ENCODE measurements at places on chromosomes 5 and 9.
A peak's percentile ranks its signal among the peaks of the same experiment; 100 is the strongest.

DNA sequence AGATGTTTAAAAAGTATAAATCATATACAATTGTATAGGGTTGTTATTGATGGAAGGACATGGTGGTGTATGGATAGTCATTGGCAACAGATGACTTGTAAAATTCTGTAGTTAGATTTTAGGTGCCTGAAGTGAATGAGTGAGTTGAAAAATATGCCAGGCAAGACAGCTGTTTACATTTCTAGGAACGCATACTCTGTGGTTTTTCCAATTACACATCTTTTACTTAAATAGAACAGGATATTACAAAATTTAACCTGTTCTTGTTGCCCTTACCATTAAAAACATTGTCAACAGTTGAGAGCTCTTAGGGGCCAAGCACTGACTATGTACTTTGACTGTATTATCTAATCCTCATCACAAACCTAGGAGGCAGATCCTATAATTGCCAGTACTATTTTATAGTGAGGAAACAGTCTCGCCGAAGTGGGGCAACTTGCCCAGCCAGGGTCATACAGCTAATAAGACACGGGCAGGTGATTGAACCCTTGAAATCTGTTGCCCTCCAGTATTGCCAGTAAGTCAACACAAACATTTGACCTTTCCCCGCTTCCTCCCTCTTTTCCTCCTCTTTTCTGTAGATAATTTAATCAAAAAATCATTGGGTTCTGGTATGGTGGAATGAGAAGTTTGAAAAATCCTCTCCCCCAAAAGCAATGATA is 88.6 kb downstream of the MACROH2A1 start:
- no peak for DNase-seq

- no peak for DNase-seq
These were observed 48.7 kb downstream of the FBXW11 start for GRCh38 chr5:171957591-171958251.

GRCh38 chr5:171945066-171945465 is 61.4 kb downstream of the FBXW11 start:
- no peak for DNase-seq

DNA sequence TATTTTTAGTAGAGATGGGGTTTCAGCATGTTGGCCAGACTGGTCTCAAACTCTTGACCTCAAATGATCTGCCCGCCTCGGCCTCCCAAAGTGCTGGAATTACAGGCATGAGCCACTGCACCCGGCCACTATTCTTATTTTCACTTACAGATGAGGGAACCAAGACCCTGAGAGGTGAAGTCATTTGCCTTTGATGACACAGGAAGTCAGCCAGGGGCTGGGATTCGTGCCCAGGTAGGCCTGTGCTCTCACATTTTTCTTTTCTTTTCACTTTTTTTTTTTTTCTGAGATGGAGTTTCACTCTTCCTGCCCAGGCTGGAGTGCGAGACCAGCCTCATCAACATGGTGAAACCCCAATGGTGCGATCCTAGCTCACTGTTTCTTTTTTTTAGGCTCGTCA is 22.2 kb downstream of the ENG start:
- no peak for DNase-seq

- no peak for DNase-seq
These were observed 6.3 kb upstream of the HAPLN1 start for GRCh38 chr5:83726912-83727311.

- no peak for DNase-seq
These were observed 117.2 kb upstream of the RGMB start for GRCh38 chr5:98656125-98656795.

DNA sequence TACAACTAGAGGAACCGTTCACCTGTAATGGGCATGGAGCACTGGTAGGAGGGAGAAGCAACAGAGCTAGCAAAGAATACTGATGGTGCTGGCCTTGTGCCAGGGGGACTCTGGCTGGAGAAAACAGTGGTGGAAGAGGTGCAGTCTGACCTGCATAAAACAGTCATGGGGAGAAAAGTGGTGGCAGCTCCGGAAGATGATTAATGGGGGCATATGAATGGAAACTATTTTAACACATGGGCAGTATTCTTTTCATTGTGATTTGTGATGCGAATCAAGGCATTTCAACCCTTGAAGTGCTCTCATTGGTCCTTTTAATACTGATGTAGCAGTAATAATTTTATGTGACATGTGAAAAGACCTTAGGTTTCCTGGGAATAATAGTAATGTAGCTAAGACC is 219.6 kb downstream of the ADAMTS6 start:
- no peak for DNase-seq

GRCh38 chr9:28967226-28967625 is 1393.9 kb upstream of the C9orf72 start:
- DNase-seq: no peak

- DNase-seq: peak; percentile 89
These were observed at the start of gene PKD2L2 for GRCh38 chr5:137888863-137889759. Gene PKD2L2 (plus strand): TSS chr5:137889457. CDS start chr5:137889492, 35 bp downstream.

GRCh38 chr5:181281077-181281983 is 20.4 kb upstream of the TRIM52 start:
- DNase-seq: no peak

DNA sequence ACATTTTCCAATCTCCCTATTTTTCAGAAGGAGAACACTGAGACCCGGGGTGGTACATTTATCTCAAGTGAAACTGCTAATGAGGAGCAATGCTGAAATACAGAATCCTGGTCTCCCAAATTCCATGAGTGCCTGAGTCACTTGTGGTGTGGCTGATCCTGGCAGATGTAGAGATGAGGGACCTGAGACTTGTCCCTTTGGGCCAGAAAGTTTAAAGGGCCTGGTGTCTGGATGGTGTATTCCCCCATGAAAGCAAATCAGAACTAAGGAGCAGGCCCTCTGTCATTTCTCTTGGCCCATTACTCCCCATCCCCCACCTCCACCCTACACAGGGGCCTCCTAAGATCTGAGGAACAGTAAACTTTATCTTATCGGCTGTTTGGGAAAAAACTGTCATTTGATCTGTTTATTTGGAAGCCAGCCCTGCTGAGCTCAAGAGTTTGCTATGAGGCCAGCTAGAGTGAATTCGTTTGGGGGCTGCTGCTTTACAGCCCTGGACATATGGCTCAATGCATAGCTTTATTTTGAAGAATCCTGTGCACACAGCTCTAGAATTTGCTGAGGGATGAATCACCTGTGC is 140.3 kb downstream of the LHFPL2 start:
- DNase-seq: peak; percentile 28

GRCh38 chr9:69265891-69266290 is 59.1 kb upstream of the ENTREP1 start:
- DNase-seq: no peak

DNA sequence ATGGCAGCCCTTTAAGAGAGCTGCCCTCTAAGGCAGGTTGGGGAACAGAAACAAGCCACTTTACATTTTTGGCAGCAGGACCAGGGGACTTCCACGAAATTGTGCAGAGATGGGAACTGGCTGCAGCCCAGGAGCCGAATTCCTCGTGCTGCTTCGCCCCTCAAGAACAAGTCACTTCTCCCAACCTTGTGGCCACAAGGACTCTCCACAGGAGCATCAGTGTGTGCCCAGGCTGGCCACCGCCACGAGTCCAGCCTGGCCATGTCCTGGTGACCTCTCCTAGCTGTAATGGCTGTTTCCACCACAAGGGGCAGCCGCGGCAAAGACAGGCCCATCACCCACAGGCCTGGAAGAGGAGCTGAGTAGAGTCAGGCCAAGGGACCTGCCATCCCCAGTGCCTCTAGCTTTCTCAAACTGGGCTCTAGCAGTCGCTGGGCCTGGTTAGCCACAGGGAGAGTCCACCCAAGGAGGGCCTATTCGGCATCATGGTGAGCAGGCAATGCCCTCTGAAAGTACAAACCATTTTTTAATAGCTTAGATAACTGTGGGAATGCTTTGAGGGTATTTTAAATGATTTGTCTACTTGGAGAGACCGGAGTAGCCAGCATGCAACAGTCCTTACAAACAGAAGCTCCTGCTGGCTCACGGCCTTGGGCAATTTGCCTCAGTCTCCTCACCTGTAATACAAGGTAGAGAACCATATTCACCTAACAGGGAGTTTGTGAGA is 129.0 kb downstream of the COL23A1 start:
- DNase-seq: peak; percentile 86

DNA sequence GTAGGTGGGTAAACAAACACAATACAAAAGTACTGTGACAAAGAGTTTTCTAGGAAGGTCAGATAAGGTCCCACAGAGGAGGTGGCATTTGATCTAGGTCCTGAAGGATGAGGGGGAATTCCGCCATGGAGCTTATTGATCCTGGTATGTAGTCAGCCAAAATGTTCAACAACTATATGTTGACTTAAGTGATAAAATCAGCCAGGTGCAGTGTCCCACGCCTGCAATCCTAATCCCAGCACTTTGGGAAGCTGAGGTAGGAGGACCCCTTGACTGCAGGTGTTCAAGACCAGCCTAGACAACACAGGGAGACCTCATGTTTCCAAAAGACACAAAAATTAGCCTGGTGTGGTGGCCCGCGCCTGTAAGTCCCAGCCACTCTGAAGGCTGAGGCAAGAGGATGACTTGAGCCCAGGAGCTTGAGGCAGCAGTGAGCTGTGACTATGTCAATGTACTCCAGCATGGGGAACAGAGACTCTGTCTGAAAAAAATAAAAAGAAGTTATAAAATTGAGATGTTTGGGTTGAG is 46.4 kb upstream of the PLIN2 start:
- DNase-seq: no peak

DNA sequence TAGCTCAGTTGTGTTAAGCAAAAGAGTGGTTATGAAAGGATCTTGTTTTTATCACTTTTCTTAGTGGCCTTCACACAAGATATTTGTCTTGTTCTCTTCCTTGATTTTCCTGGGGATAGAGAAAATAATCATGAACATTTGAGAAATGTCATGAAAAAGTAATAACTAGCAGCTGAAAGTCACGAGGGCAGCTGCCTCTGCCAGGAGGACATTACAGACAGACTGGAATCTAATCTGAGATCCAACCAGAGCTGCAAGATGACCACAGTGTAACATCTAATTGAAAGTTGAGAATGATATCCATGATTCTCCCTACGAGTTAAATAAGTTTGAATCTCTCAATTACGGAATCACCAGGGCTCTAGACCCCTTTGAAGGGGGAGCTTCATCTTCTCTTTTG is 274.9 kb downstream of the ARHGAP26 start:
- no peak for DNase-seq

- DNase-seq: no peak
These were observed 6.3 kb downstream of the PCDH1 start for GRCh38 chr5:141871870-141872269.

GRCh38 chr5:143340891-143341685 is 62.4 kb downstream of the NR3C1 start:
- DNase-seq: no peak

GRCh38 chr9:114433720-114434255 is 46.0 kb upstream of the AKNA start:
- DNase-seq: no peak

DNA sequence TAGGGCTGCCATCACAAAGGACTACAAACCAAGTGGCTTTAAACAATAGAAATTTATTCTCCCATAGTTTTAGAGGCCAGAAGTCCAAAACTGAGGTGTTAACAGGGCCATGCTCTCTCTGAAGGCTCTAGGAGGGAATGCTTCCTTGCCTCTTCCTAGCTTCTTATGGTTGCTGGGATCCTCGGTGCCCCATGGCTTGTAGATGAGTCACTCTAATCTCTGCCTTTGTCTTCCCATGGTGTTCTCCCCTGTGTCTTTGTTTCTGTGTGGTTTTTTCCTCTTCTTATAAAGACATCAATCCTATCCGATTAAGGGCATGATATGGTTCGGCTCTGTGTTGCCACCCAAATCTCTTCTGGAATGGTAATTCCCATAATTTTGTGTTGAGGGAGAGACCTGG is 178.8 kb upstream of the NREP start:
- DNase-seq: no peak

GRCh38 chr5:73380710-73381589 is 67.6 kb downstream of the FOXD1 start:
- no peak for DNase-seq

GRCh38 chr9:37437621-37438020 is 15.1 kb downstream of the GRHPR start:
- DNase-seq: no peak

Measured in head of caudate nucleus (tissue), 42 donors.